Suppressor macrophage treated with lipopolysaccharide for 1 hour (primary cell): ENCODE measurements at places on chromosomes 5 and 9.

GRCh38 chr5:151095341-151096000, 14.6 kb upstream of the TNIP1 start:
- DNase-seq, result peak; percentile 81

GRCh38 chr9:133166392-133166791, 2.7 kb upstream of the GBGT1 start:
- no peak for DNase-seq

DNA sequence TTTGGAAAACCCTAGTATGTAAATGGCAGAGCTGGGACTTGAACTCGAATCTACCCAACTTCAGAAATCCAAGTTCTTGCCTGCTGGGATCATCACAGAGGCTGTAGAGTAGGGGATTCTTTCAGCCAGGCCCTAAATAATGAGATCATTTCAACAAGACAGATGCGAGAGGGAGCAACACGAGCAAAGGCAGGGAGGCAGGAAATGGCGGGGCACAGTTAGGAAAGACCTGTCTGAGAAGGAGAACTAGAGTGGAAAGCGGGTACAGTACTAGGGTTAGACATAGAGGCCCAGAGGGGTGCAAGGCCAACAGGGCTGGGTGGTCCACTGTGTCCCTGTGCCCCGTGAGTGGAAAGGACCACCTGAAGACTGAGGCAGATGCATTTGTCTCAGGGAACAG, 46.1 kb downstream of the MVB12B start:
- no peak for DNase-seq

- no peak for DNase-seq
Observed at GRCh38 chr9:18826248-18826647, 206.8 kb downstream of the SAXO1 start.

- no peak for DNase-seq
Observed at GRCh38 chr5:72658161-72658560, 151.0 kb upstream of the ZNF366 start.

- DNase-seq, result no peak
Observed at GRCh38 chr5:82142928-82143577, 135.1 kb downstream of the RPS23 start.

DNA sequence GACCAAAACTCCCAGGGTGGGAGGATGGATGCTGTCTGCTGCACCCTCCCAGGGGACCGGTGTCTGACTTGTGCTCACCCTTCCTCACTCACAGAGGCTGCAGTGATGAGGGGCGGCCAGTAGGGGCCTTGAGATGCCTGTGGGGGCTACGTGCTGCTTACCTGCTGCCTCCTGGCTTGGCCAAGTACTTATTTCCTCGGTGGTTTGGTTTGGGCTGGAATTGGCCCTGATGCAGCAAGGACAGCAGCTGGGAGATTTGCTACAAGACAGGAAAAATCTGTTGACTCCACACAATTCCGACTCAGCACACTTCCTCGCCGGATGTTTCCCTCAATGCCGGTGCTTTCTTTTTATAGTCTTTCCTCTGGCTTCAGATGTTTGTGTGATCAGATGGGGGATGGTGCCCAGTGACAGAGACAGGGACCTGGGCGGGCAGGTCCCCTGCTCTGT, 6.6 kb downstream of the PCDH12 start:
- no peak for DNase-seq

- no peak for DNase-seq
Observed at GRCh38 chr5:1330146-1330846, 14.6 kb downstream of the CLPTM1L start.

DNA sequence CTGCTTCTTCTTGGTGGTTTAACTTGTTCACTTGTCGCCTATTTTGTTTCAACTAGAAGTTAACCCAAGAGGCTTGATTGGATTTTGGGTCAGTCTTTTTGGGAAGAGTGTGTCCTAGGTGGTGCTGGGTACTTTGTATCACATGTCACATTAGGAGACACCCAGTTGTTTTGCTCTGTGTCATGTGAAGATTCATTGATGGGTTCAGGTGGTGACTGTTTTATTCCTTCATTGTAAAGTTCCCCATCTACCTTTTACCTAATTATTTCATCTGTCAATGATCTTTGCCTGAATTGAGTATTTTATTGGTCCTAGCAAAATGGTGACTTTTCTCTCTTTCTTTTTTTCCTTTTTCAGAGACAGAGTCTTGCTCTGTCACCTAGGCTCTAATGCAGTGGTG, 69.2 kb downstream of the RALGPS1 start:
- DNase-seq, result no peak

DNA sequence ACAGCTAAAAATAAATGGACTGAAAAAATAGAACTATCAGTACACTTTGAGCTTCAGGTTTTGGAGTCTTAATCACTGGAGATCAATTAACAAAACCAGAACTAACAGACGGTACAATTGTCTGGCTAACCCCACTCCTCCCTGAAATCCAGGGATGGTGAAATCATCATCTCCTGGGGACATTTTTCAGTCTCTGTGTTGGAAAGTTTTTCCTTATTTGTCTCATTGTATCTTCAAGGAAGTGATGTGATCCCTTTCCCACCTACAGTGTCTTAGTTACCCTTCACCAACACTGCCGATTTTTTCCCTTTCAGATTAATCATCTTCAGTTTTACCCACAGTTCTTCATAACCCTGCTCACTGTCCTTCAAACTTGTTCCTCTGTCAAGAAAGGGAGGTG, 81.9 kb downstream of the MAP1B start:
- no peak for DNase-seq

GRCh38 chr5:171848486-171848885, 62.9 kb downstream of the SMIM23 start:
- DNase-seq, result no peak

DNA sequence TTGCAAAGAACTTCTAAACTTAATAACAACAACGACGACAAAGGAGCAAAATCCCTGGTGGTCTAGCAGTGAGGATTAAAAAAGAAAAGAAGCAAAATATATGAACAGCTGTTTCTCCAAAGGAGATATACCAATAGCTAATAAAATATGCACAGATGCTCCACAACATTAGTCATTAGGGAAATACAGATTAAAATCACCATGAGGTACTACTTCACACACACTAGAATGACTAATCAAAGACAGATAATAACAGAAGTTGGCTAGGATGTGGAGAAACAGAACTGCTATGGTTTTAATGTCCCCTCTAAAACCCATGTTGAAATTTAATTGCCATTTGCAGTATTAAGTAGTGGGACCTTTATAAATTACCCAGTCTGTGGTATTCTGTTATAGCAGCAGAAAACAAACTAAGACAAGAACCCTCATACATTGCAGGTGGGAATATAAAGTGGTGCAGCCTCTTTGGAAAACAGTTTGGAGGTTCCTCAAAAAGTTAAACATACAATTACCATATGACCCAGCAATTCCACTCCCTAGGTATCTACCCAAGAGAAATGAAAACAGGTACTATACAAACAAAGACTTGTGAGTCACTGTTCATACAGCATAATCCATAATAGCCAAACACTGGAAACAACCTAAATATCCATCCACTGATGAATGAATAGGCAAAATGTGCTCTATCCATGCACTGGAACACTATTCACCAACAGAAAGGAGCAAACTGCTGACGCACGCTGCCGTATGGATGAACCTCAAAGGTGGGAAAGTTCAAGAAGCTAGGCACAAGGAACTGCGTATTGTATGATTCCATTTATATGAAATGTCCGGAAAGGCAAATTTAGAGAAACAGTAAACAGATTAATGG, 11.4 kb upstream of the DUSP1 start:
- peak; percentile 80 for DNase-seq

DNA sequence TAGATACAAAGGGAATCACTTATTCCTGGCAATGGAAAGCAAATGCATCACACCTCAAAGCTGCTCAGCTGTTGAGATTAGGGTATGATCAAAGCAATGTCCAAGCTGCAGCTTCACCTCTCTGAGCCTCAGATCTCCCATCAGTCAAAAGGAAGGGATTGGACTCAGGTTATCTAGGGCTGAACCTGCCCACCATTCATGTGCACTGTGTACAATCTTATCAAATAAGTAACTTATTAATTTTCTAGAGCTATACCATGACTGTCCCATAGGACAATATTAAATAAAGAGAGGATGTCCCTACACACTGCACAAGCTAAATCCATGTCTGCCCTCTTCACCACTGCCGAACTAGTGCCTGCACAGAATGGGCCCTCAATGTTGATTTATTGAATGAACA, 127.0 kb downstream of the HSD17B3 start:
- no peak for DNase-seq

DNA sequence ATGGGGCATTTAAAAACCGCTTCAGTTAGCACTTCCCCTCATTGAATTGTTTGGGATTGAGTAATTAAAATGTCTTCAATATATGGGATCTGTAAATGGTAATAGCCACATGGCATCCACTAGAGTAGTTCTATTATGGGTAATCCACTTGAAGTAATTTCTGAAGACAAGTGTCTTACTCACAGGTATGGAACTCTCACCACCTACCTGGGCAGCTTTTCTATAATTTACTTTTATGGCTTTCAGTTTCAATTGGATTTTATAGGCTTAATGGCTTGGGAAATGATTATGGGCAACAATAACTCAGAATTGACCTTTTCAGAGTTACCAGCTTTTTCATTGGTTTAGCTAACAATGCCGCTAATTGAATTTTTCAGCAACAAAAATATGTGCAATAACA, 597.9 kb downstream of the PTPRD start:
- DNase-seq, result no peak

DNA sequence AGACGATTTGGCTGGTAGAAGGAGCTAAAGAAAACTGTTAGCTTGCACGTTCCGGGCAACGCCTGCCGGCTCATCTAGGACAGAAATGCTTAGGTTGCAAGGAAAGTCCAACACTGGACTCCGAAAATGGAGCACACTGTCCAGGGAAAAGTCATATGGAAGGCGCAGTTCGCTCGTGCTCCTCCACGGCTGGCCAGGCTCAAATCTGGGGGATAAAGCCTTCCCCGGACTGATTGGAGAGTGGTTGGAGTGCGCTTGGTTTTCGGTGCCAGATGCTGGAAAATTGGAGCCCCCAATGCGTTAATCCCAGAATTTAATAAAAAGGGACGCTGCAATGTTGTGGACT, 955 bp downstream of the CDH6 start:
- DNase-seq, result no peak

- DNase-seq, result peak; percentile 53
Observed at GRCh38 chr5:179619776-179620175, 3.7 kb downstream of the HNRNPH1 start.

DNA sequence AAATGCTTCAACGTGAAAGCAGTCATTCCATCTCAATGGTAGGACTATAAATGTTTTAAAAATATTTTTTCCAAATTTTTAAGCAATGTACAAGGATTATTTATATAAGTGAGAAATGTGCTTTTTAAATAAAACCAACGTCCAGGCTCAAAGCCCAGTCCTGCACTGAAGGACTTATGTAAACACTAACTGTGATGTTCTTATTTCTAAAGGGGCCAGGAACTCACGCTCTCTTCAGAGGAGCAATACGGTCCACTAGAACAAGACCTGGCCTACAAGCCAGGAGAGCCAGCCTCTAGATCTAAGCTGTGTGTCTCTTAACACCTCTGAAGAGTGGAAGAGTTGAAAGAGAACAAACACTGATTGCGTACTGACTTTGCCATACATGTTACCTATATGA, 12.1 kb downstream of the TTLL11 start:
- no peak for DNase-seq

GRCh38 chr5:121752149-121752548, 99.5 kb upstream of the FTMT start:
- no peak for DNase-seq

DNA sequence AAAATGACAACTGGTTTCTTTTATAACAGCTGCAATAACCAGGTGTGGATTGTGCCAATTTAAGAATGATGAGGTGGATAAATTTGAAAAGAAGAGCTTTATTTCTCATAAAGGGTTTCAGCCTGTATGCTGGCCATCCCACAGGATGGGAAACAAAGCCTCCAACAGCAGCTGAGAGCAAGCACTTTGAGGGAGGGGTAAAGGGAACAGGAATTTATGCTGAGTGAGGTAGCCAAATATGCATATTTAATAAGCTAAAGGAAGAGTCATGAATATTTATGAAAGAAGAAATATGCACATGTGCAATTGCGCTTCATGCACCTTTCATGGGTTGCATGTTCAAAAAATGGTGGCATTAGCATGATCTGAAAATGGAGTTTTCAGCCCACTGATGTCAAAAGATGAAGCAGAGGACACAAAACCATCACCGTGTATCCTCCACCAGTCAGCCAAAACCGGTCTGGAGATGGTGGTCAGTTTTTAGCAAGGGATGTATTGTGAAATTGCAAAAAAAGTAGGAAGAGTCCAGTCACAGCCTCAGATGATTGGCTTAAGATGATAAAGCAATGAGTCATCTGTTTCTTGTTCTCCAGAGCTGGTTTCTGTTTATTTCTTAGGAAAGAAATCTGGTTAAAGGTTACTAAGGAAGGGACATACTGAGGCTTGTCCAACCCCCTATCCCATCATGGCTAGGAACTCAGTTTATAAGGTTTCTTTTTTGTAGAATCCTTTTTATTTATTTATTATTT, 47.9 kb downstream of the DEPDC1B start:
- DNase-seq, result peak; percentile 88

- no peak for DNase-seq
Observed at GRCh38 chr9:93398471-93398870, 53.0 kb upstream of the FAM120A start.

DNA sequence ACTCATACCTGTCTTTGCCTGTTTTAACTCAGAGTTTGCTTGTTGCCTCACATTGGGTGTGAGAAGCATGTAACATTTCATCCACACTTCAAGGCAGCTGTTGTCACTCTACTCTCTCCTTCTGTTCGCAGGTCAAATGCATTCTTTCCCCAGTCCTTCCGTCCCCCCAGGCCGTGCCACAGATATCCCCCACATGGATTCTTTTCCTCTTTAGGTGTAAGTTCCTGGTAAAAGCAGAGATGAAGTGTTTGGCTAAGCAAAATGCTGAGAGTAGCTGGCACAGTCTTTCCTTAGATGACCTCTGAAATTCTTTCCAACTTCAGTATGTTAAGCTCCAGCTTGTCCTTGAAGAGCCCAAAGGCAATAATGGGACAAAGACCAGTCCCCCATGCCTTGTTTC, 328.2 kb downstream of the SLIT3 start:
- DNase-seq, result no peak

- DNase-seq, result no peak
Observed at GRCh38 chr5:176742246-176743105, 67.9 kb upstream of the UNC5A start.

- no peak for DNase-seq
Observed at GRCh38 chr9:86730163-86730928, 217.0 kb downstream of the GAS1 start.

DNA sequence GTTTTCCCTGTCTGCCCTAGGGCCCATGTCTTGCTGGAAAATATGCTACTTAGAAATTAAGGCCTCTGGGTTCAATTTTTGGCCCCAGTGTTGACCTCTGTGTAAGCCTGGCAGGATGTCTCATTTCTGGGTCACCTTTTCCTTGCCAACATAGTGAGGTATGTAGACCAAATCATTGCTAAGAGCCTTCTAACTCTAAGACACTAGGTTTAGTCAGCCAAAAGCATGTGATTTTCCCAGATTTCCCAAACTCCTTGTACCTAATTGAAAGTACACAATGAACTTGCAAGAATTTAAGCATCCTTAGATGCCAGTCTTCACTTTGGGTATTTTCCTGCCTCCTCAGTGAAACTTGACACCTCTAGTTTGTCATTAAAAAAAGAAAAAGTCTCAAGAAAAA, 77.0 kb downstream of the GALNT10 start:
- DNase-seq, result no peak
